Naive thymus-derived CD4-positive, alpha-beta T cell (primary cell): ENCODE measurements at places on chromosomes 12 and 14. TPM values are rescaled to one million over a fixed set of nuclear protein-coding genes. Genes with fewer than 3 reads are reported as not detected.

DNA sequence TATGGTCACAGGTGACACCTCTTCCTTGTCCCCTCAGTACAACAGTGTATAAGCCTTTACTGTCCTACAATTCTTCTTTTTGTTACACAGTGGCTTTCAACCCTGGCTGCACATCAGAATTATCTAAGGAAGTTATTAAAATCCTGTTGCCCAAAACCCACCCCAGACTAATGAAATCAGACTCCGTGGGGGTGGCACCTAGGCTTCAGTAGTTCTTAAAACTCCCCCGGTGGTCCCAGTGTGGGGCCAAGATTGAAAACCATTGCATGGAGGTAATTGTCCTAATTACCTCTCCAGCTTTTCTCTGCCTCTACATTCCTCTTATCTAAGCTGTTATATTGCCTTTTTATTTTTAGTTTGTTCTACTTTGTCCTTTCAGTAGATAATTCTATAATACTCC lies 172.8 kb downstream of the DAD1 start:
- DNase-seq: no peak

The CEBPE gene
- 0.65 TPM for polyA plus RNA-seq

DNA sequence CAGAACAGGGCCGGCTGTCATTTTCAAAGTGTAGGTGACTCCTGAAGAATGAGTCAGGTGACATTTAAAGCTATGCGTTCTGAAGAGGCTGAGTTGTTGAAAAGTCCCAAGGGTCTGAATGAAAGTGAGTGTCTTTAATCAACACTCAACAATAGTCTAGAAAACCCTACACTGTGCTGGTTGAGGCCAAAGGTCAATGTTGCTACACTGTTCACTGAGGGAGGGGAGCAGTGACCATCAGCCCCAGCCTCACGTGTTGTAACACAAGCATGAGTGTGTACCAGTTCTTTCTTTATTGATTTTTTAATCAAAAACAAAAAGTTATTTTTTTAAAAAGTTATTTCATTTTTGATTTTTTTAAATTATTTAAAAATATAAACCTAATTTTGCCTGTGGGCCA lies 418.8 kb upstream of the LRFN5 start:
- no peak for DNase-seq

DNA sequence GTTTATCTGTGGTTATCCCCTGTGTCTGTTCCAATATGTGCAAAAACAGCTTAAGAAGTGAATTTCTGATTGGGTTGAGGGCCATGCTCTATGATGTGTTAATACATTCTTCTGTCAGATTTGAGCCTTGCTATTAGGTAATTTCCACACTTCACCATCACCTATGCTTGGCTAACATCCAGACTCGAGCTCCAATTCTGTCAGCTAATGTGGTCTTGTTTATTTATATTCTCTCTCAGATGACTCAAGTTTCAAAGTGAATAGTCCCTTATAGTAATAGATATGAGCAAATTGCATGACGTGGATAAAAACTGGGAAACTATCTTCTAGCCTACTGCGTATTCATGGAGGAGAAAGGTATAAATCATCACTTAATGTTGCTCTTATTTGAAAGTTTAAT lies 451.3 kb downstream of the SNAPC1 start:
- no peak for DNase-seq

The PPP4R4 gene
- polyA plus RNA-seq: 0.06 TPM

- DNase-seq: no peak
Measured at GRCh38 chr12:132772606-132773005, 11.0 kb upstream of the ANKLE2 start.

GRCh38 chr14:61211476-61212255 lies 69.5 kb downstream of the TMEM30B start:
- no peak for DNase-seq

The LBHD2 gene
- polyA plus RNA-seq: not detected

DNA sequence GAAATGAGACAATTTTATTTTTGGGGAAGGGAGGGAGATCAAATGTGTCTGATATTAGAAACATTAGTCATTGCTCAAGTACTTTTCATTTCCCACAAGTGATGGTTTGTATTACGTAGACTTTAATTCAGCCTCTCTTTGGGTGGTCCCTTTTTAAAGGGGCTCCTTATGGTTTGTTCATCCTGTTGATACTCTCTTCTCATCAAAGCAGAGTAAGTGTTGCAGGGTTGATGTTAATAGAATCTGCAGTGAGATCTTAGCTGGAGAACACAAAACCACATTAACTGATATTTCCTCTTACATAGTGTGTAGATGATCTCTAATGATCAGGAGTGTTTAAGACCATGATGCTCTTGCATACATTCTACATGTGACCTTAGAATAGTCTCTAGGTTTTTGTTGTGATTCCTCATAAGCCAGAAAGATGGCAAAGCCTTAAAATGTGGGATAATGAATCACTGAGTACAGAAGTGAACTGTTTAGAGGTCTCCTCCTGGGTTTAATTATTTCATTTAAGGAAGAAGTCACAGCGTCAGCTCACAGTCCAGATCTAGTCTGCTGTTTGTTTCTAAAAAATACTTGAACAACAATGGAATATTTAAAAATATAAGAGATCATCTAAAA lies 87.4 kb upstream of the PTPRR start:
- no peak for DNase-seq

GRCh38 chr12:57940915-57941164 lies 527 bp upstream of the ATP23 start:
- no peak for DNase-seq

DNA sequence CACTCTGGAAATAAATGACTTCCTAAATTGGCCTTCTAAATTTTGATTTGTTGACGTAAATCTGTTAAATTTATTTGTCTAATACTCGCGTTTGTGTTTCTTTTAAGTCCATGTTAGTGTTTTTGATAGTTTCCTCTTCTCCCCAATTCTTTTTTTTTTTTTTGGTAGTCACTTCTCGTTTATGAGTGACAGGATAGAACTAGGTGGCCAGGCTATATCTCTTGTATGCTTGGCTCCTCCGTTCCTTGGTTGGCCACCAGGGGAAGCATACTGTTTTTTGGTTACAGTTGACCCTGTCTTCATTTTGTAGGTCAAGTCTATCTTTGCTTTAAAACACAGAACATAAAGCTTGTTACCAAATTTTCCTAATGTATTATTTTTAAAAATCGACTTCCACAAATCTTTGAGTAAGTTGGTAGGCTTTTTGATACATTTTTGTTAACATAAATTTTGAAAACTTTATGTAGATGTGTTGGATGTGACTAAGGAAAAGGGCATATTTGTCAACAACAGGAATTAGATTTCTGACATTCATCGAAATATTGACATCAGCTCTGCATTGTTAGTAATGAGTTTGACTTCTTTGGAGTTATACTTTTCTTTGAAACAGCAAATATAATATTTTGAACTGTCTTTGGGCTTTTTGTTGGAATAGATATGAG lies 2.2 kb downstream of the RCOR1 start:
- no peak for DNase-seq

The ESR2 gene
- polyA plus RNA-seq: 0.12 TPM

DNA sequence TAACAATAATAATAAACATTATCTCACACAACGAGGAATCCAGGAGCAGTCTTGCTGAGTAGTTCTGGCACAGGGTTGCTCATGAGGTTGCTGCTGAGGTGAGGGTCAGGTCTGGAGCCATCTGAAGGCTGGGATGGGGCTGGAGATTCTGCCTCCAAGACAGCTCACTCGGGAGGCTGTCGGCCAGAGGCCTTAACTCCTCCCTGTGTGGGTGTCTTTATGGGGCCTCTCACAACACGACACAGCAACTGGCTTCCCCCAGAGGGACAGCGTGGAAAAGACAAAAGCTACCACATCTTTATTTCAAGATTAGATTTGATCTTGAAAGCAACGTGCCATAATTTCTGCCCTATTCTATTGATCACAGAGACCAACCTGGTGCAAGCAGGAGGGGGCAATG lies 7.2 kb upstream of the CD4 start:
- DNase-seq: peak; percentile 4

- DNase-seq: peak; percentile 24
Measured at GRCh38 chr12:56836800-56837663, 73.9 kb downstream of the HSD17B6 start.

DNA sequence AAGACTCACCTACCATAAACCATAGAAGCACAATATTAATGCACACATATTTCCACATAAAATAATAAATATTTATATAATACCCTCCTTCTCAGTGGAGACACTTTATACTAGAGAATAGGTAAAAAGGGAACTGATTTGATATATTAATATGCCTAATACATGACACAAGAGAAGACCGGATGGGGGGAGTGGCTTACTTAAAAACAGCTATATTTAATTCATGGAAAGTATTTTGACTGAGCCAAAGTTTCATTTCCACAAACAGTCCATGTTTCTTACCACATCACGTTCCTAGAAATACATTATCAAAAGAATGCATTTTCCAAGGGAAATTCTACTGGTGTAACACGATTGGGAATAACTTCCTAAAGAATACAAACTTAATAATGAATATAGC lies 63.4 kb downstream of the ITPR2 start:
- DNase-seq: no peak

GRCh38 chr12:53809005-53809404 lies 57.2 kb upstream of the CISTR start:
- no peak for DNase-seq

DNA sequence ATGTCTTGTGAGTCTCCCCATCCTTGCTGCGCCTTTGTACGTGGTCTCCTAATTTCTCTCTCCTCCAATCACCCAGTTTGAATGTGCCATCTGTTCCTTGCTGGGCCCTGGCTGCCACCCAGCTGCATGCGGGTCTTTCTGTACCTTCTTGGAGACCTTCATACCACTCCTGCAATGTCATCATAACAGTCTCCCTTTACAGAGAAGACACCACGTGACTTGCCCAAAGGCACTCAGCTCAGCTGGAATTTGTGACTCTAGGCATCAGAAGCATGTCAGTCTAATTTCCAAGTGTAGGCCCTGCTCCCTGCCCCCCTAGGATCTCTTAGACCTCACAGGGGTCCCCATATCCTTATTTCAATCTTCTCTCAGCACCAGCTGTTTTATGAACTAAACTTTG lies 284.2 kb downstream of the TTC8 start:
- no peak for DNase-seq

- no peak for DNase-seq
Measured at GRCh38 chr12:3951380-3952135, 78.4 kb upstream of the PARP11 start.
